NCI-H1092 (cell line): ENCODE measurements at places on chromosomes 3 and 15.

DNA sequence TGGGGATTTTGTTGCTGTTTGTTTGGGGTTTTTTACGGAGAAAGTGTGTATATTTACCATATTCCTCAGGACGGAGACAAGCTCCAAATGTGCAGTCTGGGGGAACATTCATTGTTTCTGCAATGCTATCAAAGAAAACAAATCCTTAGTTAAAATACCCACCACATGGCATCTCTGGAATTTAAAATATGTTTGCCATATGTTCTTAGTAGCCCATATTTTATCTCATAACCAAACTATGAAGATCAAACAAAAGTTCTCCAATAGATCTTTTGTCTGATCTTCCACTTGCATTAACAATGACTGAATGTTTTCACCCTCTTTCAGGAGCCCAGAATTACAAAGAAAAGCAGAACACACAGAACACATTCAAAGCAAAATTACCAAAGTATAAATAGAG is 35.3 kb downstream of the EFHB start:
- DNase-seq, result no peak

- DNase-seq, result no peak
These were observed 67.8 kb downstream of the AAGAB start for GRCh38 chr15:67186688-67187087.

- DNase-seq, result no peak
These were observed 922.9 kb downstream of the SI start for GRCh38 chr3:164155400-164155799.

DNA sequence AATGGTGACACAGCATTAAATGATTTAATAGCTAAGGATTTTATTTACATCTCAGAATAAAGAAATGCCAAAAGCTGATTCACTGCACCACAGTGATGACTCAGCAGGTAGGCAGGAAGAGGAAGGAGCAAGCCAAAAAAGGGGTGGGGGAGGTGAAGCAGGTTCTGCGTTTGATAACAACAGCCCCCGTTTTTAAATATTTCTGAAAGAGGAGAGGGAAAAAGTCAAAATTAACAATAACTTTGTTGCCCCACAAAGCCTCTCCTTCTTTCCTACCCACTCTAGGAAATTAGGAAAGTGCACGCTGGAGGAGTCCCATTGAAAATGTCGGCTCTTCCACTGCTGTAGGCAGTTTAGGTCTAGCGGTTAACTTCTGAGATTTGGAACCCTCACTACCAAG is 9.9 kb upstream of the CCDC54 start:
- no peak for DNase-seq

- DNase-seq, result no peak
These were observed 229.8 kb downstream of the LRTM1 start for GRCh38 chr3:54698054-54698453.

DNA sequence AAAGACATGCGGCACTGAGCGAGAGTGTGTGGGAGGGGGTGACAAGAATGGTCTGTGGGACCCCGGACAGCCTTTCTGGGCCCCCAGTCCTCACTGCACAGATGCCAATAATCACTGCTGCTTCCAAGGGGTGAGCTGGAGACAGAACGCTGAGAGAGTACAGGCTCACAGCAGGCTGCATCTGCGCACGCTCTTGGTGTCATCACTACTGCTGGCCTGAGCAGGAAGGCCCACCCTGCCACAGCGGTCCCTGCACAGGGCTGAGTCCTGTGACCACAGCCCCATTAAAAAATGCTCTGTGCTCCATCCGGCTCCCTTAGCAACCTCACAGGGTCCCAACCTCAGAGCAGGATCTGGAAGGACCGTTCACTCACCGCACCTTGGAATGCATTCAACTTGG is 205.5 kb upstream of the NSMCE3 start:
- DNase-seq, result no peak

DNA sequence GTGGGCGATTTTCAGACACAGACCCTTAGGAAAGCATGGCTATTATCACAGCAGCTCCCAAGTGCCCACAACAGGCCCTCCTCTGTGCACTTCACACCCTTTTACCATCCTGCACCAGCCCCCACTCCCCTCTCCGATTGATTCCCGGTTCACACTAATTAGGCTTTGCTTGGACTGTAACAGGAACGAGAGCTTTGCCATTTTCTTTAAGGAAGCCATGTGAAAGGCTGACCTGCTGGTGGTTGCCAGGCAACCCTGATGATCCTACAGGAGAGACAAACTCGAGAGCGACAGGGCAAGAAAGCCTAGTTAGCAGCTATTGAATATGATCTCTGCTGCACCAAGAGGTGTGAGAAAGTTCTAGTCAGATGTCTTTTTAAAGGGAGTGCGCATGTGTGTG is 28.2 kb upstream of the DET1 start:
- peak; percentile 43 for DNase-seq

- no peak for DNase-seq
These were observed 13.2 kb downstream of the TKT start for GRCh38 chr3:53242642-53243041.
